Keratinocyte (primary cell): ENCODE measurements at places on chromosomes 7 and 10. TPM values are rescaled to one million over a fixed set of nuclear protein-coding genes. Genes with fewer than 3 reads are reported as not detected.
A peak's percentile ranks its signal among the peaks of the same experiment; 100 is the strongest.

The ECHDC3 gene
- polyA plus RNA-seq: 3.0 to 4.9 TPM (median 3.5 TPM) in 3 replicates

DNA sequence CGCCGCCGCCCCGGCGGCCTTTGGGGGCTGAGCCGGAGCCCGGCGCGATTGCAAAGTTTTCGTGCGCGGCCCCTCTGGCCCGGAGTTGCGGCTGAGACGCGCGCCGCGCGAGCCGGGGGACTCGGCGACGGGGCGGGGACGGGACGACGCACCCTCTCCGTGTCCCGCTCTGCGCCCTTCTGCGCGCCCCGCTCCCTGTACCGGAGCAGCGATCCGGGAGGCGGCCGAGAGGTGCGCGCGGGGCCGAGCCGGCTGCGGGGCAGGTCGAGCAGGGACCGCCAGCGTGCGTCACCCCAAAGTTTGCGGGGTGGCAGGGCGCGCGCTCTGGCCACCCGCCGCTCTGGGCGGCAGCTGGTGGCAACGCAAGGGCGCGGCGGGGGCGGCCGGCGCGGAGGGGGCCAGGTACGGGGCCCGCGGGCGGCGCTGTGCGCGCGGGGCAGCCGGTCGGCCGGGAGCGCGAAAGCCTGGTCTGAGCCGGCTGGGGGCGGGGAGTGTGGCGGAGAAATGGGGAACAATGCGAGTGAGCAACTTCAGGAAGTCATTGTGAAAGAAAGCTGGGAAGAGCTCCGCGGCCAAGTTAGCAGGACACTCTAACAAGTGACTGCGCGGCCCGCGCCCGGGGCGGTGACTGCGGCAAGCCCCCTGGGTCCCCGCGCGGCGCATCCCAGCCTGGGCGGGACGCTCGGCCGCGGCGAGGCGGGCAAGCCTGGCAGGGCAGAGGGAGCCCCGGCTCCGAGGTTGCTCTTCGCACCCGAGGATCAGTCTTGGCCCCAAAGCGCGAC, at the start of gene IKZF1:
Gene IKZF1 (plus strand): TSS at position 588 of the 782 bp plus-strand sequence. CDS start 14,346 bp downstream, outside the sequence.
- no peak for DNase-seq

GRCh38 chr7:17773289-17773626, 167.0 kb downstream of the SNX13 start:
- peak; percentile 17 for DNase-seq

DNA sequence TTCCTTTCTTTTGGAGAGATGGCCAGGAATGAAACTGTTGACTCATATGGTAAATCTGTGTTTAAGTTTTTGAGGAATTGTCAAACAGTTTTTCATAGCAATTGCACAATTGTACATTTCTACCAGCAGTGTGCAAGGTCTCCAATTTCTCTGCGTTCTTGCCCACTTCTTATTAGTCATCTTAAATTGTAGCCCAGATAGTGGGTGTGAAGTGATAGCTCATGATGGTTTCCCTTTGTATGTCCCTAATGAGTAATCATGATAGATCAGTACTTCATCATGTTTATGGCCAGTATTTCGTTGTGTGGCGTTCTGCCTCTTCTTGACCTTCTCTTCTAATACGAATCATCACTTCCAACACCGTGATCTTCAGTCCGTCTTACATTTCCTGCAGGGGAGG, 136.3 kb downstream of the DOCK1 start:
- peak; percentile 82 for DNase-seq

- DNase-seq: no peak
Measured at GRCh38 chr7:7562736-7563135, 3.9 kb upstream of the MIOS start.

- DNase-seq: no peak
Measured at GRCh38 chr7:3043544-3044371, at the start of gene CARD11. Gene CARD11 (minus strand): TSS chr7:3043867. CDS start chr7:2958506, 85,361 bp downstream.

GRCh38 chr7:132395361-132395760, 180.9 kb downstream of the PLXNA4 start:
- DNase-seq: no peak
